Trophoblast cell (in vitro differentiated cells and primary cell): ENCODE measurements at places on chromosomes 3 and 15.

DNA sequence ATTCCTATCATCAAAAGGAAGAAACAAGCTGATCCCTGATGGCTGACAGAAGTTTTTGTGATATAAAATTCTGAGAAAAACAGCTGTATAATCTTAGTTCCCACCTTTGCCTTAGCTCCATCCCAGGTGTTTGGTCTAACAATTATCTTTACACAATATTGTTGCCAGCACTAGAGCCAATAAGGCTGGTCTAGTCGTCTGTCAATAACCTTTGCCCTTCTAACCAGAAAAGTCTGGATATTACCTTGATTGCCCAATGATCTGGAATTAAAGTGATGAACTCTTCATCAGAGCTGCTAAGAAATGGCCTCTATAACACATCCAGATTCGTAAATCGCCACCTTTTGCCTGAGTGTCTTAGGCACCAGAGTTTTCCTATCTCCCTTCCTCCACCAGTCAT is 98.4 kb downstream of the FMN1 start:
- H3K4me1 ChIP-seq, result no peaks in the 10 kb centered on the region
- DNase-seq, result no peak
- H3K36me3 ChIP-seq, result no peaks in the 10 kb centered on the region
- H3K4me3 ChIP-seq, result no peak overlapping the region
- H3K27ac ChIP-seq, result no peak overlapping the region

DNA sequence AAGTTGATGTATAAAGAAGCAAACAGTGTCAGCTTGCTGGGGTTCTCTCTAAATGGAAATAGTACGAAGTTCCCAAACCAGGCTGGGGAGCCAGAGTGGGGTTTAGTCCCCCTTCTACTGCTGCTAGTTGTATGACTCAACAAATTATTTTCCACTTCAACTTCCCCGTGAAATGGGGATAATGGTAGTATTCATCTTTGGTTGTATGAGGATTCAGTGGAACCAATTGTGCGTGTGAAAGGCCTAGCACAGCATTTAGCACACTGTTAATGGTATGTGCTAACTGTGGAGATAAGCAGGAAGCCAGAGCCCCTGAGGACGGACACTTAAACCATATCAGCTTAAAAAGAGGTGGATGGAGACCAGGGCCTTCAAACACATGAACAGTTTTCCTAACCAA is 4.2 kb downstream of the SORD start:
- no peaks in the 10 kb centered on the region for H3K27me3 ChIP-seq
- H3K36me3 ChIP-seq, result no peaks in the 10 kb centered on the region
- no peak overlapping the region for H3K27ac ChIP-seq

- H3K4me3 ChIP-seq, result no peak overlapping the region
- H3K27me3 ChIP-seq, result no peaks in the 10 kb centered on the region
- H3K27ac ChIP-seq, result no peak overlapping the region
- H3K36me3 ChIP-seq, result peaks cover 14% of the 10 kb centered on the region
Observed at GRCh38 chr3:119230071-119230470, 10.6 kb downstream of the B4GALT4 start.

DNA sequence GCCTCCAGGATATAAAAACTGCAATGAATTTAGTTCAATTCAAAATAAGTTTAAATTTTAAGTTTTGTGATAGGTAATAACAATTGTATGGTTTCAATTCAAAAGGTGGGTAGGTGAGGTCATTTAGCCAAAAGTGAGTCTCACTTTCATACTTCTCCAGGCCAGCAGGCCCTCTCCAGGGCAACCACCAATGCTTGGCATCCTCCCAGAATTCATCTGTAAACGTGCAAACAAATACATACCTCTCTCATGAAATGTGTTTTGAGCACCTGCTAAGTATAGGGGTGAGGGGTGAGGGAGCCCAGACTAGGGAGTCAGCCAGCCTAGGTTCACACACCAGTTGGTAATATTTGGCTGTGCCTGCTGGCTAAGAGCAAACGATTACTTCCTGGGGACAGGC is 22.0 kb upstream of the RBSN start:
- no peak overlapping the region for H3K27ac ChIP-seq
- H3K36me3 ChIP-seq, result no peaks in the 10 kb centered on the region
- H3K4me3 ChIP-seq, result no peak overlapping the region

GRCh38 chr3:160757233-160758106 is 1.4 kb downstream of the PPM1L start:
- H3K27ac ChIP-seq, result no peak overlapping the region
- peaks cover 6% of the 10 kb centered on the region for H3K4me1 ChIP-seq
- no peak overlapping the region for H3K4me3 ChIP-seq
- DNase-seq, result no peak

- no peak for DNase-seq
- H3K27ac ChIP-seq, result no peak overlapping the region
- H3K36me3 ChIP-seq, result no peaks in the 10 kb centered on the region
- no peaks in the 10 kb centered on the region for H3K4me1 ChIP-seq
- H3K4me3 ChIP-seq, result no peak overlapping the region
Observed at GRCh38 chr3:102141928-102142239, 292.6 kb downstream of the NFKBIZ start.
